ENCODE measurements at places on chromosomes 1 and 21.

DNA sequence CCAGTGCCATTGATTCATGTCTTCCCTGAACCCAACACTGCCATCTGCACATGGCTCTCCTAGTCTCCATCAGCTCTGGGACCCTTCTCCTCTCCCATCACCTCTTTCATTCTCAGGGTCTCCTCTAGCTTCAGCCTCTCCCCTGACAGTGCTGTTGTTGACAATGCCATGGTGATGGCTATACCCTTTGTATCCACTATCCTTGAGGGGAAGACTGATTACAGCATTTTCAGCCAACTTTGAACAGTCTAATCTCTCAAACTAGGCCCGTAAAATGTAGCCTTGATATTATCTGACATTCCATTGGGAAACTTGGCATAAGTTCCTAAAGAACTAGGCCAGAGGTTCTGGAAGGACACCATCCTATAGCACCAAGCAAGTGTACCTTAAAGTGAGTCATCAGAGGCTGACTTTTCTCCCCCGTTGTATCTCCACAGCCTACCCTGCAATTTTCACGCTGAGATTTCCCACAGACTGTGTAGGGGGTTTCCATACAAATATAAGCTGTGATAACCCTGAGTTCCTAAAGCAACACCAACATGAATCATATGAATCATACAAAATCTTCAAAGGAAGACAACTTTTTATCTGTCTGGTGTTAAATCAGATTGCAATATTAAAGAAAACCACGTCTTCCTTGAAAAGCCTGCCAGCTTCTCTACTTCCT, 5.8 kb downstream of the HAO2 start:
- no peak for DNase-seq

DNA sequence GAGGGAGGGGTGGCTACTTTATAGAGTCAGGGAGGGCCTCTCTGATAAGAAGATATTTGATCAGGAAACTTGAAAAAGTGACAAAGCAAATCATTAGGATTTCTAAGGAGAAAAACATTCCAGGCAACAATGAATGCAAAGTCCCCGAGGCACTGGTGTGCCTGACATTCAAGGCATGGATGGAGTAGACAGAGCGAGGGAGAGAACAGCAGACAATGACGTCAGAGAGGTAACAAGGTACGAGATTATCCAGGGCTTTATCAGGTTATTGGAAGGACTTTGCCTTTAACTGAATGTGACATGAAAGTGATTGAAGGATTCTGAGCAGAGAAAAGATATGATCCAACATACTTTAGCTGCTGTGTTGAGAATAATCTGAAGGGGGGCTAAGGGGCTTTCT, 72.4 kb upstream of the GNG4 start:
- DNase-seq, result no peak

DNA sequence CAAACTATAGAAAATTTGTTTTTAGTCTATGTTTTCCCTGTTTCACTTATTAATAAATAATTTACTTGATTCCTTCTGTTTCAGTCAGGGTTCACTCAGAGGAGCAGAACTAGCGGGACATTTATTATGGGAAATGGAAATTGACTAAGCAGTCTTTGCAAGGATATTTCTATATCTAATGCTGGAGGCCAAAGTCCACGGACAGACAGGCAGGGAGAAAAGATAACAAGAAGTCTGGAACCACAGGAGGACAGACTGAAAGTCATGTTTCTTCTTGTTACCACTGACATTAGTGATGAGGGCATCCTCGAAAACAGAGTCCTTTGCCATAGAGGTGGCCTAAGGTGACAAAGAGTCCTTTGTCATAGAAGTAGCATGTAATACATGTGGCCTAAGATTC, 744.5 kb upstream of the TMPRSS15 start:
- DNase-seq, result no peak

GRCh38 chr1:214026985-214027384, 39.2 kb downstream of the PROX1 start:
- no peak for DNase-seq

DNA sequence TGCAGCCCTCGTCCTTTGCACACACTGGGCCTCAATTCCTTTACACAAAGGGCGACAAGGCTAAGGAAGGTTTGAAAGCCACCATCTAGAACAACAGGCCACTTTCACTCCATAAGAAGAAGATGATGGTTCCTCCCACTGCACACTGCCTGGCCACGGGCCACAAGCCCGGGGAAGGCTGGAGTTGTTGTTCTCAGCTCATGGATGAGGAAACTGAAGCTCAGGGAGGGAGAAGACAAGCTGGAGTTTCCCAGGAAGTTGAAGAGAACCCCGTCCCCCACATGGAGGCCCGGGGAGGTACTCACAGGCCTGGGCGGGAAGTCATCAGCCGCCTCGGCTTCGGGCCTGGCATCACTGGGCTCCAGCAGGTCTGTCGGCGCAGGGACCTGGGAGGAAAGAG, 24.6 kb upstream of the DDOST start:
- DNase-seq, result no peak

- no peak for DNase-seq
Observed at GRCh38 chr21:39673736-39674135, 61.0 kb downstream of the B3GALT5 start.

DNA sequence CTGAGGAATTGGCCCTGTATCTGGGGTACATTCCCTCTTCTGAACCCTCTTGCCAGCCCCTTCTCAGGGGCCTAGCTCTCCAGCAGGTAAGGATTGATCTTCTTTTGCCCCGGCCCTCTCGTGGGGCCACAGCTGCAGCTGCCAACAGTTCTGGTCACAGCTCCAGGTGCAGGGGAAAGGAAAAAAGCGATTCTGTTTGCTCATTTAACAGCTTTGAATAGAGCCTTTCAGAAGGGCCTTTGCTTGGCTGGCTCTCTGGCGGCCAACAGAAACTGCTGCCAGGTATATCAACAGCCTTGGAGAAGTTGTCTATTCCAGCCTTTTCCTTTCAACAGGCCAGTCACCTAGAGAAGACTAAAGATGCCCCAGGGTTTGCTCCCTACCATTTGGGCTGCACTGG, 16.1 kb upstream of the FMOD start:
- no peak for DNase-seq

- no peak for DNase-seq
Observed at GRCh38 chr1:26575348-26575747, 45.8 kb downstream of the RPS6KA1 start.

- DNase-seq, result peak; percentile 24
Observed at GRCh38 chr1:179809506-179810366, 66.6 kb downstream of the FAM163A start.

DNA sequence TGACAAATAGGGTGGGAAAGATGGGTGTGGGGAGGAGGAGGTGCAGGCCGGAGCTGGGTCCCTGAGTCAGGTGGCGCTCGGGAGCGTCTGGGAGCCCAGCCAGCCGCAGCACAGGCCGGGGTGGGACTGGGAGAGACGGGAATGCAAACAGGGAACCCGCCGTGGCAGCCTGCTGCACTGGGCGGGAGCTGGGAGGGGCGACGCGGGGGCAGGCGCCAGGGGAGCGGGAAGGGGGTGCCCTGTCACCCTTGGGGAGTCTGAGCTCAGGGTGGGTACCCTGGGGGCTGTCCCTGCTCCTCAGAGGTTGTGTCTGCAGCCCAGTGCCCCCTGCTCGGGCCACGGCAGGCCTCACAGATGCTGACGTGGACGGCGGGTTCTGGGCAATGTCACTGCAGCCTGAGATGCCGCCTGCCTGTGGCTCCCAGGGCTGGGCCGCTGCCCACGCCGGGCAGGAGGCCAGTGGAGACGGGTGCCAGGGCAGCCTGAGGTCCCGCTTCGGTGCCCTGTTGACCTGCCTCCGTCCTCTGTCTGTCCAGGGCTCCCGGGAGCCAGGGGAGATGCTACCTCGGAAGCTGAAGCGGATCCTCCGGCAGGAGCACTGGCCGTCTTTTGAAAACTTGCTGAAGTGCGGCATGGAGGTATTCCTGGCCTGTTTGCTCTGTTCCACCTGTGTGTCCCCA, 16.6 kb upstream of the LRRC3 start:
- no peak for DNase-seq

DNA sequence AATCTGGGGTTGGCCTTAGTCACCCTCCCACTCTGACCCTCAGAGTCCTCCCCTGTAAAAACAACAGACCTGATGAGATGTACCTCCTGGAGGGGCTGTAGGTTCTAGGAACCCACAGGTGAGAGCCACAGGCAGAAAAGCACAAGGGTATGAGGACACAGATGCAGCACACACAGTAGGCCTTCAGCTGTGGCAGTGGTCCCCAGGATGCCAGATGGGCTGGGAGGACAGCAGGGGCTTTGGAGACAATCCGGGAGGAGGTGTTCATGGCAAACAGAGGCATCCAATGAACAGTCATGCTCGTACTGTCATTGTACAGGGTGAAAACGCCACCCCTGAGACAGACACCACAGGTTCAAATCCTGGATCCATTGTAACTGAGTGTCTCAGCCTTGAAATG, 463.1 kb downstream of the MATN1 start:
- no peak for DNase-seq

- DNase-seq, result no peak
Observed at GRCh38 chr1:183783767-183784637, 20.9 kb upstream of the RGL1 start.

DNA sequence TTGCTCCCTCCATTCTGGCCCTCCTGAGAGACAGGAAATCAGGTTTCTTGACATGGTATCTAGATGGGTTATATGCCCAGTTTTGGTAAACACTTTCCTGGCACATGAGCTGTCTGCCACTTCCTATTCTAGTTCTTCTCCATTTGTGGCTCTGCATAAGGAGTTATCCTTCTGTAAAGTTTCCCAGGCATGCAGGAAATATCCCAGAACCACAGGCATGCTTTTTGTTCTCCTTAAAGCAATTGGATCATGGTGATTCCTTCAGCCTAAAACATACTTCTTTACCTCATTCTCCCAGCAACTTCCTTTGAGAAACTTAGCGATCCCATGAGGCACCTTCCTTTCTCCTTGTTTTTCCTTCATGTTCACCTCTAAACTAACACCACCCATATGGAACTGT, 199.8 kb downstream of the CRB1 start:
- DNase-seq, result no peak

DNA sequence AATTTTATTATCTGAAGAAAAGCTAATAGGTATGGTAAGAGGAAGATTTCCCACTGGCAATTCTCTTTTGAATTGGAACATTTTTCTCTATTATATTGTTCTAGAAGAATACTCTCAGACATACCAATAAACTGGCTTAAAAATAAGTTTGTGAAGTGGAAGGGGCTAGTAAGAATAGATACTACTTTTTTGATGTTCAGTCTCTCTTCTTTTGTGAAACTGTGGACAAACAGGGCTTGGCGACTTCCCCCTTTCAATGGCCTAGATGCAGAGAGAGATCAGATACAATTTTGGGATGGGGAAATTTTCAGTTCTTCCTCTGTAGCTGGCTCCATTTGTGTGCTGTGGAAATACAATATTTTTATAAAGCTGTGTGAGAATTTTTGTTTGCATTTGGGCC, 2.5 kb downstream of the PBX1 start:
- DNase-seq, result no peak

DNA sequence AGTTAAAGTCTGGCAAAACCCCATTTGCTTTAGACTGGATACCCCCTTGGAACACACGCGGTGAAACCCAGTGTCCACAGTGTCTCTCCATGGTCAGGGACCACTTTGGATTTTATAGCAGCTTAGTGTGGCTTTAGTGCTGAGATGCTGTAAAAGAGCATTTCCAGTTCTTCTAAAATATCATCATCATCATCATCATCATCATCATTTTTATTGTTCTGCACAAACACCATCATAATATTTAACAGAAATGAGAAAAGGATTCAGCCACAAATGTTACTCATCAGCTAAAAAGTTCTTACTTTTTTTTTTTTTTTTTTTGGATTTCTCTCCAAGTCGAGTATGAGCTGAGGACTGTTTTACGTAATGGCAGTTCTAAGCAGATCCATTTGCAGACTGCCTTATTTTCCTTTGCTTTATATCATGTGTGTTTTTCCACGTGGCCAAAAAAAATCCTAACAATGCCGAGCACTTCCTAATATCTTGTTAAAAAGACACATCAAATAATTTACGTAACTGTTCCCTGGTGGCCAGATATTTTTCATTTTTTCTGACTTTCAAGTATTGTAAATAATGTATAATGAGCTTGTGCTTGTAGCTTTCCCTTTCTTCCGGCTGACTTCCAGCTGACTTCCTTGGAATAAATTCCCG, 62.8 kb downstream of the EVA1C start:
- DNase-seq, result no peak

GRCh38 chr1:163128282-163128681, 59.1 kb downstream of the RGS4 start:
- DNase-seq, result no peak

DNA sequence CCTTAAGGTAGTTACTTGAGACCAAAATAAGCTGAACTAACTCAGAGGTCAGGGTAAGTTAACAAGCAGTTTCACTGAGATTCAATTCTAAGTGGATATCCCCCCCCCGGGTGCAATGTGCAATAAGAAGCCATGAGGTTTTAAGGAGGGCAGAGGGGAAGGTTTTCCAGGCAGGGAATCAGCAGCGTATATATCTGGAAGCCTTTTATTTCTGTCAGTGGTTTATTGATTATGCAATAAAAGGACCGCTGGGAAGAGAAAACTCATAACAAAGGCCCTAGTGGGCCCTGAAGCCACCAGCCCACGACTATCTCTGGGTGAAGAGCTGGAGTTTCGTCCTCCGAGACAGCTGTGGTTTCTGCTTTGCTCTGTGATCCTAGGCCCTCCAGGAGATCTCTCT, 53.1 kb upstream of the CTPS1 start:
- DNase-seq, result no peak

- DNase-seq, result no peak
Observed at GRCh38 chr1:197444755-197445154, 176.7 kb downstream of the CRB1 start.

GRCh38 chr1:218568962-218569550, 223.9 kb downstream of the TGFB2 start:
- DNase-seq, result no peak

- no peak for DNase-seq
Observed at GRCh38 chr1:213014642-213015041, 1.0 kb downstream of the ANGEL2 start.

- DNase-seq, result no peak
Observed at GRCh38 chr1:110255392-110255787, 45.3 kb downstream of the KCNC4 start.

DNA sequence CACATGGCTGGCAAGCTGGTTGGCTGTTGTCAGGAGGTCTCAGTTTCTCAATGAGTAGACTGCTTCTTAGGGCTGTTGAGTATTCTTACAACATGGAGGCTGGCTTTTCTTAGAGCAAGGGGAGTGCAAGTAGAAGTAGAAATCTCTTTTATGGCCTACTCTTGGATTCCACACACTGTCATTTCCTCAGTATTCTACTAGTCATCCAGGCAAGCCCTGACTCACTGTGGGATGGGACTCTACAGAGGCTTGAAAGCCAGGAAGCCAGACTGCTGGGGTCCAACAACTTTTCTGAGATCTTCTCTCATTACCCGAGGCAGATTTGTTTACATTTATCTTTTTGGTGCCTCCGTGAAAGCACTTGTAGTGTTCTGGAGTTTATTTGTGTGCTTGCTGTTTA, 196.2 kb upstream of the APP start:
- no peak for DNase-seq

Measured in stimulated activated CD8-positive, alpha-beta memory T cell treated with anti-CD3 and anti-CD28 coated beads, Interleukin-7, amount 100 ng/mL, for 48 hours (primary cell).